ENCODE measurements at places on chromosomes 1 and 21.
A peak's percentile ranks its signal among the peaks of the same experiment; 100 is the strongest.

DNA sequence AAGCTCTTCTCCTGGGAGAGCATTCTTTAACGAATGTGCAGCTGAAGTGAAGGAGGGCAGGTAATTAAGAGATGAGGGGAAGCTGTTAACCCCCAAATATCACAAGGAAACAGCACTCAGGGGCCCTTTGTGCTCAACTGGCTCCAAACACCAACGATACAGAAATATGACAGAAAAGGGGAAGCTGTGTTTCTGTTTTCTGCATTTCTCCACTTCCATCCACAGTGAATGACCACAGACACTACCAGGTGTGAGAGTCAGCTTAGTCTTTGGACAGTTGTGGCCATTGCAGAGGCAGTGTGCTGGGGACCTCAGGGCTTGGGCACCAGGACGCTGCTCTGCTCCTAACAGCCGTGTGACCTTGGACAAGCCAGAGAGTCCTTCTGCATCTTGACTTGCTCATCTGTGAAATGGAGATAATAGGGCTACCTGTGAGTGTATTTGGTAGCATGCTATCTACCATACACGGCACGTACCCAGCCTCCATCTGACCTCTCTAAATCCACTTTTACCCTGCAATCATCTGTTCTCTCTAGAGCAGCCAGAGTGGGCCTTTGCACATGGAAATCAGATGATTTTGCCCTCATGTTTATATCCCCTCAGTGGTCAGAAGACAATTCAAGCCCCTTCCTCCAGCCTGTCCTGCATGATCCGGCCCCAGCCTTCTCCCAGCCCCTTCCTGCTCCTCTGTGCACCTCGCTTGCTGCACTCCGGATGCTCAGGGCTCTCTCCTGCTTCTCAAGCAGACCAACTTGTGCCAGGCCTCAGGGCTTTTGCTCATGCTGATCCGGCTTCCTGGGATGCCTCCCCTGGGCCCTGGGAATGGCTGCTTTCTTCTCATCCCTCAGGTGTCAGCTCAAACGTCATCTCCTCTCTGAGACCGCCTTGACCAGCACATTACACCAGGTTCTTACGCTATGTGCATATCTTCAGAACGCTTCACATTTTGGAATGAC, 4.7 kb upstream of the TINAGL1 start:
- DNase-seq: no peak

DNA sequence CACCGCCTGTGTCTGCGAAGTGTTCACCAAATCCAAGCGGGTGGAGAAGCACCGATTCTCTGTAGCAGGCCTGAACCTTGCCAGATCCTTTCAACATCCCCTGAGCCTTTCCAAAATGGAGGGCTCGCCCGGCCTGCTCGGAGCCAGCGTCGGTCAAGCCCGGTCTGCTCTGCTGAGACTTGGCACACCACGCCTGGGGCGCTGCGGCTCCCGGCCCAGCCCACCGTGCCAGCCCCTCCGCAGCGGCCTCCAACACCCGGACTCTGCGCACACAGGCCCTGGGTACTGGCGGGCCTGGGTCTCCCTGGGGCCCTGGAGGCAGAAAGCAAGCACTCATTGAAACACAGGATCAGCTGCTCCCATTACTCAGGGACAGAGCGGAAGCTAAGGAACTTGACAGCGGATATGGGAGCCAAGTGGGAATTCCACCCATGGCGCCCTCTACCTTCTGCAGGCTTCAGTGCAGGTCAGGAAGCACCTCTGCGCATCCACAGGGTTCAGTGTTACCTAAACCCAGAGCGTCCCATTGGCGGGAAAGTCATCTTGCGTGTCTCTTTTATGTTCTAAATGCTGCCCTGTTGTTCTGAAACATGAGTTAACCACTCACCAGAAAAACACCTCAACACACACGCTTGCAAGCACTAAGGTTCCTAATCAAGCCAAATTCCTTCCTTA, 159.9 kb downstream of the ZBTB18 start:
- DNase-seq: no peak

DNA sequence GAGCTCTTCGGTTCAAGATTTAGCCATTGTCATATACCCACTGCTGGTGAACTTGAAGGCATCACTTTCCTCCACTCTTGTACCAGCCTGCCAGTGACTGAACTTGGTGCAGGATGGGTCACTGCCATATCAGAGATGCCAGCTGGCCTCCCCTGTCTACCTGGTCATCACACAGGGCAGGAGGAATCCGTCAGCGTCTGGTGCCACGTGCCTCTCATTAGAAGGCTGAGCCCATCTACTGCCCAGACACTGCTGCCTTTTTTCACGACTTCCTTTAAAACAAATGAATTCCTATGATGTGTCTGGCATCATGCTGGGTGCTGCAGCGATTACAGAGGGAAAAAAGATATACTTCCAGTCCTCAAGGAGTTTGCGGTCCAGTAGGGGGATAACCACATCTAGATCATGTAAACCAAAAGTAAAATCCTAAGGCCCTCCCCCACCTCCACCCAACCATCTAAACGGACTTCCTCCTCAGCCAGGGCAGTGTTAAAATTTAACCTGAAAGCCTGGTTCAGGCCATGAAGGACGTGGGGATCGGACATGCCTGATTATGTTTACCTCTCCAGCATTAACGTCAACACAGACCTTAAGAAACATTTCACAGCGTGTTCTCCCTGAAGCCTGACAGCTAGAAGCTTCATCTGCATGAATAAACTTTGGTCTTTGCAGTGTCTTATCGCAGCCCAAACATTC, 29.2 kb upstream of the PDE9A start:
- no peak for DNase-seq

DNA sequence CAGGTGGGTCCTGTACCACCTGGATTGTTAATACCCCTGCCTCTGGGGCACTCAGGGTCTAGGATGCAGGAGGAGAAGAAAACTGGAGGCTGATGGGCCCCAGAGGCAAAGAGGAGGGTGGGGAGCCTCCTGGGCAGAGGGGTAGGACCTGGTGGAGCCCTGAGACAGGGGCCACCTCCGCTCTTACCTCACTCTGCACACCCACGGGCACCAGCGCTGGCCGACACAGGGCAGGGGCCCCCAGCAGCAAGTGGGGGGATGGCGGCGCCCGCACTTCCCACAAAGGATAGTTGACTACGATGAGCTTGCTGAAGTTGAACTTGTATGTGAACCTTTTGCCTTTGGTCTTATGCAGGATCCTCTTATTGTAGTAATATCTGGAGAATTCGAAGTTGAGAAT, 1.1 kb downstream of the ETV3L start:
- DNase-seq: peak; percentile 23

- no peak for DNase-seq
Observed at GRCh38 chr1:197100677-197101076, 33.6 kb upstream of the F13B start.

- DNase-seq: no peak
Observed at GRCh38 chr1:158102881-158103674, 77.6 kb upstream of the CD1D start.

Measured in tibial artery (tissue), 4 donors.